ENCODE measurements at places on chromosomes 13 and 19.

DNA sequence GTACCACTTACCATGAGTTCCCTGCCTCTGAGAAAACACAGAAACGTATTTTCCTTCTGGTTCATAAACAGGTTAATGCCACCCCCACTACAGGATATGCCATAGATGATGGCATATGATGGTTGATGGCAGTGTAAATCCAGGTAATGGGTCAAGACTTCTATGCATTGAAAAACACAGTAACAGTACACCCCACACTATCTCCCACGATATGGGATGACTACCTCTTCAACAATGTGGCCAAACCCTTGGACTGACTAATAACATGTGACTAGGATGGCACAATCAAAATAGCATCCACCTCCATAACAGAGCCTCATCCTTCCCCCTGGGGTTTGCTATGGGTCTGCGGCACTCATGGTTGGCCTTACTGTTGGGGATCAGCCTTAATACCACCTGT, 22.0 kb downstream of the ZNF235 start:
- H3K27ac ChIP-seq, result no peak overlapping the region
- no peak for DNase-seq
- no peaks in the 10 kb centered on the region for H3K27me3 ChIP-seq

GRCh38 chr19:662207-662961, 630 bp downstream of the RNF126 start:
- H3K27ac ChIP-seq, result peak overlapping the region; percentile 75
- H3K36me3 ChIP-seq, result peaks cover 29% of the 10 kb centered on the region
- peak overlapping the region; percentile 98 for H3K4me3 ChIP-seq
- peaks cover 18% of the 10 kb centered on the region for H3K4me1 ChIP-seq
- H3K27me3 ChIP-seq, result no peaks in the 10 kb centered on the region

DNA sequence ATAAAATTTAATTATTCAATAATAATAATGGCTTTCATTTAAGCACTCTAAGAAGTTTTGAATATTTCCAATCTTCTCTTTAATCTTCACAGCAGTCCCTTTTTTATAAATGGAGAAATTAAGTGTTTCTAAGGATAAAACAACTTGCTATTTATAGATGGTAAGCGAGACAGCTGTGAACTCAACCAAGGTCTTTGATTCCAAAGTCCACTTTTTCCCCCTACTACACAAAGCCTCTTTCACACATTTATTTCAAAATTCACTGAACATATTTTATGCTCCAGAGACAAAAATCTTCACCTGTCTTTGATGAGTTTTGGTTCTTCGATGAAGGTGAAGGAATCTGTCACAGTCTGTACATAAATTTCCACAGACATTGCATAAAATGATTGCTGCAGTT, 34.4 kb upstream of the FBXL3 start:
- no peak for DNase-seq
- no peak overlapping the region for H3K27ac ChIP-seq
- no peaks in the 10 kb centered on the region for H3K4me1 ChIP-seq
- no peaks in the 10 kb centered on the region for H3K27me3 ChIP-seq
- peaks cover 7% of the 10 kb centered on the region for H3K36me3 ChIP-seq

GRCh38 chr13:100611678-100612492, 23.3 kb upstream of the GGACT start:
- DNase-seq, result no peak
- H3K27me3 ChIP-seq, result no peaks in the 10 kb centered on the region
- H3K27ac ChIP-seq, result no peak overlapping the region
- H3K4me3 ChIP-seq, result no peak overlapping the region
- peaks cover 2% of the 10 kb centered on the region for H3K4me1 ChIP-seq

GRCh38 chr19:5578097-5578846, 10.5 kb upstream of the TINCR start:
- H3K36me3 ChIP-seq, result peaks cover 5% of the 10 kb centered on the region
- no peak overlapping the region for H3K4me3 ChIP-seq
- no peaks in the 10 kb centered on the region for H3K27me3 ChIP-seq
- peaks cover 5% of the 10 kb centered on the region for H3K4me1 ChIP-seq

GRCh38 chr13:21657538-21657937, 13.3 kb upstream of the FGF9 start:
- DNase-seq, result peak; percentile 52
- H3K4me1 ChIP-seq, result no peaks in the 10 kb centered on the region
- no peaks in the 10 kb centered on the region for H3K27me3 ChIP-seq
- H3K27ac ChIP-seq, result no peak overlapping the region
- no peak overlapping the region for H3K4me3 ChIP-seq
- no peaks in the 10 kb centered on the region for H3K36me3 ChIP-seq

DNA sequence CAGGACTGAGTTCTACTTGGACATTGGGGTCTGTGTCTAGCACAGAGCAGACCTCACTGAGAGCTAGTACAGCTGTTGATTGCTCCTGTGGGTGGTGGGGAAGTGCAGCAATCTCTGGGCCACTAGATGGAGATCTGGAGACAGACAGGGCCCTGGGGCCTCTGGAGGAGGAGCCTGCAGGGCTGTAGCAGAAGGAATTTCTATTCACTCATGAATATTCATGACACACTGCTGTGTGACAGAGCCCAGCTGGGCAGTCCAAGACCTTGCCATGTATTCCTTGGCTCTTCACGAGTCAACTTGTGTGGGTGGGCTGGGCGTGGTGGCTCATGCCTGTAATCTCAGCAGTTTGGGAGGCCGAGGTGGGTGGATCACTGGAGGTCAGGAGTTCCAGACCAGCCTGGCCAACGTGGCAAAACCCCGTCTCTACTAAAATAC, 37.5 kb downstream of the SUGP2 start:
- H3K4me3 ChIP-seq, result no peak overlapping the region
- no peak overlapping the region for H3K27ac ChIP-seq
- H3K4me1 ChIP-seq, result no peaks in the 10 kb centered on the region
- peaks cover 68% of the 10 kb centered on the region for H3K36me3 ChIP-seq
- H3K27me3 ChIP-seq, result no peaks in the 10 kb centered on the region

- no peaks in the 10 kb centered on the region for H3K4me1 ChIP-seq
- no peaks in the 10 kb centered on the region for H3K36me3 ChIP-seq
- H3K27ac ChIP-seq, result no peak overlapping the region
- no peaks in the 10 kb centered on the region for H3K27me3 ChIP-seq
These were observed 1027.1 kb upstream of the PCDH9 start for GRCh38 chr13:68257111-68257842.

DNA sequence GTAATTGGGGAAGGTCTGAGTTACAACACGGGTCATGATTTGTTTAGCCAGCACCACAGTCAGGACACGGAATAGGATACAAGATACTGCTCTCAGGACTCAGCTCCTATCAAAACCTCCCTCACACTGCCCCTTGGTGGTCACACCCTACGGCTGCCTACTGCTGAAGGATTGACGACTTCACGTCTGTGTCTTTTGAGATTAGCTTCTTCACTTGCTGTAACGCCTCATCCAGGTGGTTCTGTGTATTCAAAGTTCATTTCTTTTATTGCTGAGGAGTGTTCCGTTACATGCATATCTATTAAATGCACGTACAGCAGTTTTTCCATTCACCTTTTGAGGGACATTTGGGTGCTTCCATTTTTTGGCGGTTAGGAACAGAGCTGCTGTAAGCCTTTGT, 46.3 kb downstream of the URI1 start:
- H3K36me3 ChIP-seq, result peaks cover 5% of the 10 kb centered on the region
- no peaks in the 10 kb centered on the region for H3K4me1 ChIP-seq
- H3K27me3 ChIP-seq, result no peaks in the 10 kb centered on the region
- no peak for DNase-seq
- H3K4me3 ChIP-seq, result no peak overlapping the region
- H3K27ac ChIP-seq, result no peak overlapping the region

- H3K4me1 ChIP-seq, result no peaks in the 10 kb centered on the region
- no peaks in the 10 kb centered on the region for H3K27me3 ChIP-seq
- DNase-seq, result no peak
These were observed 10.0 kb upstream of the NDUFS7 start for GRCh38 chr19:1373534-1374249.

- H3K4me3 ChIP-seq, result no peak overlapping the region
- DNase-seq, result no peak
- H3K4me1 ChIP-seq, result no peaks in the 10 kb centered on the region
- H3K36me3 ChIP-seq, result no peaks in the 10 kb centered on the region
These were observed 1173.3 kb downstream of the PCDH17 start for GRCh38 chr13:58804832-58805231.

DNA sequence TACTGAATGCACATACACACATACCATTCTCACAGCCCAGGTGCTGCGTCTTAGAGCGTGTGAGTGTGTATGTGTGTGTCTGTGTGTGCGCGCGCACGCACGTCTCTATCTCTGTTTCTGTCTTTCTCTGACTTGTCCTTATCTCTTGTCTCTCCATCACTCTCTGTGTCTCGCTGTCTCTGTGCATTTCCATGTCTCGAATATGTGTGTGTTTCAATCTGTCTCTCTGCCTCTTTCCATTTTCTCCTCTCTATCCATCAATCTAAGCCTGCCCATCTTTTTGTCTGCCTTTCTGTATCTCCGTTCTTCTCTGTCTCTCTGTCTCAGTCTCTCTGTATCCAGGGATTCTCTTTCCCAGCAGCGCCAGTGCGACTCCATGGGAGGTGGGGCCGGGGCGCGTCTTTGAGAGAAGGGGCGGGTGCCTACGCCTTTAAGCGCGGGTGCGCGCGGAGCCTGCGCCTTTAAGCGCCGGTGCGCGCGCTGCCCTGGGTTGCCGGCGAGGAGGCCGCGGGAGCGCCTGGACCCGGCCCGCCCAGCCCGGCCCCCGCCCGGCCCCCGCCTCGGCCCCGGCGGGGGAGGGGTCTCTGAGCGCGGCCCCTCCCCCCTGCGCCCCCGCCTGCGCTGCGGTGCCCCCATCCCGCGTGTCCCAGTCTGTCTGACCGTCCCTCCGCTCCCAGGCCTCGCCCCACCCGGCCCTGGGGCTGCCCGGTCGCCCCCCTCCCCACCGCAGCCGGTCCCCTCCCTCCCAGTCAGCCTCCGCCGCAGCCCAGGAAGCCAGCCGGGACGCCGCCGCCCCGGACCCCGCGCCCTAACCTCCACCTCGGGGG, at the start of gene LRFN3:
Gene LRFN3, plus strand, starts transcription at position 464 of the 827 bp plus-strand sequence. CDS start 3,052 bp downstream, outside the sequence.
- no peaks in the 10 kb centered on the region for H3K27me3 ChIP-seq
- peak; percentile 72 for DNase-seq
- H3K36me3 ChIP-seq, result peaks cover 15% of the 10 kb centered on the region

DNA sequence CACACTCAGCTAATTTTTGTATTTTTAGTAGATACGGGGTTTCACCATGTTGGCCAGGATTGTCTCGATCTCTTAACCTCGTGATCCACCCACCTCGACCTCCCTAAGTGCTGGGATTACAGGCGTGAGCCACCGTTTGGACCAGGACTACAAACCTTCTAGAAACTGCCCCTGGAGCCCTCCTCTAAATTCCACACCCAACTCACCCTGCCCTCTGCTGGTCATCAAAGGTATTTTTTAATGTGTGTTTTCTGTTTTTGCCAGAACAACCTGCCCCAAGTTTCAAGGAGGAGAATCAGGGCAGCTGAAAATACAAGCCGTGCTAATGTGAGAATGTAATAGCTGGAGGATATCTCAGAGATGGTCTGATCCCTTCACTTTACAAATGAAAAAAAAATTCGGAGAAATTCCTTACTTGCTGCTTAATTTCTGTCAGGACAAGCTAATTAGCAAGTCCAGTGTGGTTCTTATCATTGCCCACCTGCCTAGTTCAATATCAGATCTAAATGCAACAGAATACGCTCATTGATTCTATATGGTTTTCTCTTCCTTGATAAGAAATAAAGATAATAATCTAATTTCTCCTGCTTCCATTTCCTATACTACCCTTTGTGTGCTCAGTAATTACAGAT, 4.1 kb downstream of the ATP8A2 start:
- H3K4me3 ChIP-seq, result no peak overlapping the region
- no peaks in the 10 kb centered on the region for H3K4me1 ChIP-seq
- no peaks in the 10 kb centered on the region for H3K36me3 ChIP-seq
- DNase-seq, result peak; percentile 76

DNA sequence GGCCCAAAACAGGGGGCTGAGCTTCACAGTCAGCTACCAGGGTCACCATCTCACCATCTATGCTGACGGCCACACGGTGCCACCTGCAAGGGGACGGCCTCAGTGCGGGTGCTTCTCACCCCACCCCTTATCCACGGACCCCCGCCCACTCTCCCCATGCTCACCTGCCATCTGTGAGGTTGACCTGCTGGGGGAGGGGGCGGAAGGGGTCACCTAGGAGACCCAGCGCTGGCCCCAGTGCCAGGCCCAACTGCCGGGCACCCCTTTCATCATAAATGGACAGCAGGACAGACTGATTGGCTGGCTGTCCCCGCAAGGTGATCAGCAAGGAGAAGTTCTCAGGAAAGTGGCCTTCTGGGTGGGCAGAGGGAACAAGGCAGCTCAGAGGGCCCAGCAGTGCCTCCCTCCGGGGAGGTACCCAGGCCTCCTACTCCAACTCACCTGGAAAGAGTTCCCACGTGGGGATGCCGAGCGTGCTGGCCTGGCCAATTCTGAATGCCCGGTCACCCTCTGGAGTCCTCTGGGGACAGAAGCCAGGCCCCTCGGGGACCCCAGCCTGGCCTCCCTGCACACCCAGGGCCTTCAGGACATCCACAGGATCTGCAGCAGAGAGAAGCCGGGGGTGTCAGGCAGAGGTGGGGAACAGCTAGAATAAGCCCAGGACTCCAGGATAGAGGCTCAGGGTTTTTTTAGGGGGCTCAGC, 4.5 kb downstream of the COL5A3 start:
- H3K4me3 ChIP-seq, result no peak overlapping the region
- DNase-seq, result no peak
- no peaks in the 10 kb centered on the region for H3K36me3 ChIP-seq
- peaks cover 12% of the 10 kb centered on the region for H3K27me3 ChIP-seq

DNA sequence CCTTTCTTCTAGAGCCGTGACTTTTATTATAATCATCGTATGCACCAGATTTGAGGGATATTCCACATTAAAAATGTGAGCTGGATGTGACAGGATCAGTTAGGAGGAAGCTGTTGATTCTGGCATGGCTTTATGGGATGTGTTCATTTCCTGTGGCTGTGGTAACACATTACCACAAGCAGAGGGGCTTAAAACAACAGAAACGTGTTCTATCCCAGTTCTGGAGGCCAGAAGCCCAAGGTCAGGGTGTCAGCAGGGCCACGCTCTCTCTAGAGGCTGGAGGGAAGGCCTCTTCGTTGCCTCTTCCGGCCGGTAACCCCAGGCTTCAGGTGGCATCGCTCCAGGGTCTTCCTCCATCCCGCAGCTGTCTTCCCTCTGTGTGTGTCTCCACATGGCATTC, 14.5 kb downstream of the MED25 start:
- no peak overlapping the region for H3K4me3 ChIP-seq
- DNase-seq, result no peak
- H3K27ac ChIP-seq, result no peak overlapping the region
- peaks cover 3% of the 10 kb centered on the region for H3K4me1 ChIP-seq
- peaks cover 93% of the 10 kb centered on the region for H3K36me3 ChIP-seq

DNA sequence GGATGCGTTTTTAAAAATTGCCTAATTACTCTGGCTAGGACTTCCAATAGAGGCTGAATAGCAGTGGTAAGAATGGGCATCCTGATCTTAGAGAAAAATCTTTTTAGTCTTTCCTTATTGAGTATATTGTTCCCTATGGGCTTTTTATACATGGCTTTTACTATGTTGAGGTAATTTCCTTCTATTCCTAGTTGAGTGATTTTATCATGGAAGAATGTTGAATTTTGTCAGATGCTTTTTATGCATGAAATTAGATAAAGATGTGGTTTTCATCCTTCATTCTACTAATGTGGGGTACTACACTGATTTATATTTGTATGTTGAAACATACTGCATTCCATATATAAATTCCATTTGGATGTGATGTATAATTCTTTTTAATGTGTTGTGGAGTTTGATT, 2673.8 kb downstream of the PCDH9 start:
- H3K4me1 ChIP-seq, result peaks cover 5% of the 10 kb centered on the region
- no peaks in the 10 kb centered on the region for H3K27me3 ChIP-seq
- H3K4me3 ChIP-seq, result no peak overlapping the region
- no peaks in the 10 kb centered on the region for H3K36me3 ChIP-seq

- H3K27ac ChIP-seq, result no peak overlapping the region
- no peak for DNase-seq
- no peaks in the 10 kb centered on the region for H3K36me3 ChIP-seq
These were observed 22.6 kb downstream of the POLR1D start for GRCh38 chr13:27644302-27644701.
